ENCODE measurements at places on chromosomes 3 and 15.

GRCh38 chr15:70502529-70502928 lies 260.8 kb downstream of the UACA start:
- DNase-seq, result no peak

- DNase-seq, result no peak
Measured at GRCh38 chr3:62248734-62249483, 124.4 kb downstream of the FEZF2 start.

DNA sequence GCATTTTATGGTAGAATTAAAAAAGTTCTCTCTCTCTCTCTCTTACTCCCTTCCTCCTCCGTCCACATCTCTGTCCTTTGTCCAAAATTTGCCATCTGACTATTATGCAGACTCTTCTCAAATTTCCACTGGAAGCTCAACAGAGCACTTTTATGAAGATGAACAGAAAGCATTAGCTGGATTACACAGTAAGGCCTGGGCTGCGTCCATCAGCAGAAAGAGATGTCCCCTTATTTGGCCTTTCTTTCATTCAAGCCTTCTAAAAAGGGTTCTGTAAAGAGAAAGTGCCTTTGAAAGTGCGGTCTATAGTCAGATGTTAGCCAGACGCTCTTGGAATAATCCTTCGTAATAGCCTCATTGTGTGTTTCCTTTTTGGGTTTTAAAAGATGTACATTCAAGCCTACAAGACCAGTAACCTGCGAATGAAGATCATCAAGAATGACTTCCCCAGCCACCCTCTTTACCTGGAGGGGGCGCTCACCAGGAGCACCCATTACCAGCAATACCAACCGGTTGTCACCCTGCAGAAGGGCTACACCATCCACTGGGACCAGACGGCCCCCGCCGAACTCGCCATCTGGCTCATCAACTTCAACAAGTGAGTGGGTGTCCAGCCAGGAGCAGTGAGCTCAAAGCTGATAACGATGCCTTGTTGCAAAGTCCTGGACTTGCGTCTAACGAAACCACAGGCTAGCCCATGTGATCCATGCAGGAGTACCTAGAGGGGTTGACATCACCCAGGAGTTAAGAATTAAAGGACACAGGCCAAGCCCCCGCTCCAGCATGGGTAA lies 53.1 kb downstream of the MESD start:
- no peak for DNase-seq

DNA sequence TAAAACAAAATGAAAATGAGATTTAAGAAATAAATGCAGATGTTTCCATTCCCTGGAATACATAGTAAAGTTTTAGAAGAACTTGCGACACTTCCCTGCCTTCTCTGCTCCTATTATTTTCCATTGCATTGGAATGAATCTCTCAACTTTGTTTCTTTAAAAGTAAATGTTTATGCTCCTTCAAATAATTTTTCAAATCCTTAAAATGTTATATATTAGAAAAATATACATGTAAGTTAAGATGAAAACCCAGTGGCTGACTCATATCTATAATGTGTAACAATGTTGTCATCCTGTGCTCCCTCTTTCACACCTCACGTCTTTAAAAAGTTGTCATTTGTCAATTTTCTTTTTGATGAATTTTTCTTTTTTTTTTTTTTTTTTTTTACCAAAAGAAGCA lies 3.6 kb downstream of the RBMS3 start:
- DNase-seq, result no peak

DNA sequence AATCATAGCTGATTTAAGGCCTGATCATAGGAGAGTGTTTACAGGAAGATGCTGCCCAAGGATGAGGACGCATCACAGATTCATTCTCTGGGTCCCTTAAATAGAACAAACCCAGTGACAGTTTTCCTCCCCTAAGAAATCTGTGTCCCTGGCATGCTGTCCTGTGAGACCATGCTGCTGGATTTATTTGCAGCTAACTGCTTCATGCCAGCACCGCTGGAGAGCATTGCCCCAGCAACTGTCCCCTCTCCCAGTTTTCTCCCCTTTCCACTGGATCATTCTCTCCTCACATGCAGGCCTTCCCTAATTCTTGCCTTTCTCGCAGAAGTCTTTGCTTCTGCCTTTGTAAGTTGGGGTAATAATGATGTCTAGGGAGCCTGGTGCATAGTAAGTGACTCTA lies 29.3 kb upstream of the DCP1A start:
- DNase-seq, result no peak

GRCh38 chr3:27715454-27715806 lies 6.7 kb downstream of the EOMES start:
- DNase-seq, result no peak

- DNase-seq, result no peak
Measured at GRCh38 chr15:43286074-43286473, 19.3 kb upstream of the TGM5 start.

GRCh38 chr3:155946178-155946577 lies 75.7 kb downstream of the GMPS start:
- no peak for DNase-seq

DNA sequence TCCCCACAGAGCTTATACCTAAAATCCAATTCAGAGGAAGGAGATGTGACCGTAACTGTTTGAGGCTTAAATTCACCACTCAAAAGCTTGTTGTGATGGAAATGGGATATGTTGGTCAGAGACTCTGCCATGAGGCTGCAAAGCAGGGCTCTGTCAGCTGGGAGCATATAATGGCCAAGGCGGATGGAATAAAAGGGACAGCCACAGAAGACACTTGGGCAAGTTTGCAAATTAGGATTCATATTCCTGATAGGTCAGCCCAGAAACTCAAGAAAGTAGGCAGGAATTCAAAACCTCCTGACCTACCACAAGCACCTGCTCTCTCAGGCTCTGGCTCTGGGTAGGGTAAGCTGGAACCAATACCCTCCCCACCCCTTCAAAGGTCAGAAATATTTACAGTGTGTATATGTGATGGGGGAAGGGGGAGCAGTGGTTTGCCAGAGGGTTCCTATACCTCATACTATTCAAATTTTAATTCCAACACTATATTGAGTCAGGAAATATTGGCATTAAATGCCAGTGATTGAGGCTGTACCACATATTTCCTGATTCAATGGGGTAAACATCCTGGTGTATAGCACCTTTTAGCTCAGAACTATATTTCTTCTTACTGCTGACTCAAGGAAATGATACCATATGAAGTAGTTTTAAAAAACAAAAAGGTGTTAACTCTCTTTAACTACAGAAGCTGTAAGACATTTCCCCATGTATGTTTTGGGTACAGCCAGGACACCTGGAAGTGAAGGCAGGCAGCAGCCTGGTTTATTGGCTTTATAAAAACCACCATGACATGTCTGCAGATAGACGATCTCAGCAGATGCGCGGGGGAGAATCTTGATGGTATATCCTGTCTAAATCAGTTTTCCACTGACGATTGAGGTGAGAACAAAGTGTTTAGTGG lies 19.2 kb downstream of the FYCO1 start:
- no peak for DNase-seq

DNA sequence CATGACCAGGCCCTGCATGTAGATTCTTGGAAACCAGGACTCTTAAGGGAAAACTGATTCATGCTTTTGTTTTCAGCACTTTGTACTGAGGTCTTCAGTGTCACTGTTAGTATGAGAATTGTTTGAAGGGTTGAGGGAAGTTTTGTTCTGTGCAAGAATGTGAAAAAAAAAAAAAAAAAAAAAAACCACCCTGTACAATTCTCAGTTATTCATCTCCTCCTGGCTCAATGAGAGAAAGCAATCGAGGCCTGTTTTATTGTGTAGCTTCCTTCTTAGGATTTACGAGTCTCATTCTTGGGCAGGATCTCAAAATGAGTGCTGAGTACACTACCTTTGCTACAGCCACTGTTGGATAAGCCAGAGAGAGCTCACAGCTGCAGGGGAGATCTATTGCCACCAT lies 469.5 kb downstream of the CNTN4 start:
- DNase-seq, result no peak

GRCh38 chr15:31556494-31557150 lies 230.0 kb downstream of the KLF13 start:
- no peak for DNase-seq

DNA sequence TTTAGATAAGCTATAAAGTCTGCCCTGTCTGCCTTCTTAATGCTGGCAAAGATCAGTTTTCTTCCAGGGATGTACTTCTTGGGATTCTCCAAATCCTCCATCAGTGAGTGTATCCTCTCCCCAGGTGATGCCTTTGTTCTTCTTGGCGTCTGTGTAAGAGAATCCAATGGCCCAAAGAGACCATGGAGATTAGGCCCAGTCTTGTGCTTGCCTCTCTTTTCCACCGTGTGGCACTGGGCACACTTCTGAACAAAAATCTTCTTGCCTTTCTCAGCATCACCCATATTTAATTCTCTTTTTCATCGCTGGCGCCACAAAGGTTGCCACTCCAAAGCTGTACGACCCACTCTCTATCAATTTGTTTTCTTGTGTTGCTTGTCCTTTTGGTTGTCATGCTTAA lies 32.2 kb upstream of the TAMM41 start:
- no peak for DNase-seq

DNA sequence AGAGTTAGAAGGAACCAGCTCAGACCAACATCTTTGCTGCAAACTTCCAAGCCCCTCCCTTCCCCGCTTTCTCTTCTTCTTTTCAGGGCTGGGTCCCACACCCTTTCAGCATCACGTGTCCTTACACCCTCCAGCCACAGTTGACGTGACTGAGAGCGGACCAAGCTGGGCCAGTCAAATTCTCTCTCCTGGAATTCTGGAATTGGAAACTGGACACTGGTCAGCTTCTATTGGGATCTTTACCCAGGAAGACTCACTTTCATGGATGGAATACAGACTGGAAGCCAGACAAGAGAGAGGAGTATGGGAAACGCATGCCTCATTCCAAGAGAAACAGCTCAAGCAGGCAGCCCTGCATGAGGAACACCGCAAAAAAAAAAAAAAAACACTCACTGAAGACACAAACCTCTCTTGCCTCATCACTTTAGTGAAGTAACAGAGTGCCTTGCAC lies 12.4 kb upstream of the TPM1 start:
- DNase-seq, result no peak

DNA sequence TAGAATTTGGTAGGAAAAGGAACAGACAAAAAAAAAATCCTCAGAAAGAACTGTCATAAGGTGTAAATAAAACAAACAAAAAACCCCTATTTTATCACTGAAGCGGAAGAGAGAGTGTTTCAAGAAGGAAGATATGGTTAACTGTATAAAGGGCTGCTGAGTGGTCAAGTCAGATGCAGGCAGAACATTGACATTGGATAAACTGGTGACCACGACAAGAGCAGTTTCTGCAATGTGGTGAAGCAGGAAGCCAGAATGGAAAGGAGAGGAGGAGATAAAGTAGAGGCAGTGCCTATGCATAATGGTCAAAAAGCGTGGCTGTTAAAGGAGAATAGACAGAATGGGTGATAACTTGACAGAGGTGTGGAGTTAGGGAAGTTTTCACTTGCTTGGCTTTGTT lies 75.3 kb downstream of the CYP19A1 start:
- DNase-seq, result no peak

- no peak for DNase-seq
Measured at GRCh38 chr3:147493666-147494065, 84.5 kb downstream of the ZIC1 start.

DNA sequence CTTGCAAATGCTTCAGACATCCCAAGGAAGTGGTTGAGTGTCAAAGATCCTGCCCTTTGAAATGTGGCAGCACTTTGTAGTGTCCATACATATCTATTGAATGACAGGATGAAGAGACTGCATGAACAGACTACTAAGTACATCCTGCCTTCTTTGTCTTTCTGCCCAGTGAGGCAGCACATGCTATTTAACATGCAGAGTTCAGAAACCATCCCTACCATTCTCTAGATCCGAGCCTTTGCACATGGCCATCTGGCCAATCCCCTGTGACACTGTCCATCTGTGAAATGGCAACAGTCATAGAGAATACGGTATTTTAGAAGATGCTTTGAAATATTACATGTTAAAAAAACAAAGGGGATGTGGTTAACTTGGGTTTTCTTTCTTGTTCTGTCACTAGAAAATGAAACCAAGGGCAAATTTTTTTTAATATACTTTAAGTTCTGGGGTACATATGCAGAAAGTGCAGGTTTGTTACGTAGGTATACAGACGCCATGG lies 519.6 kb downstream of the NTRK3 start:
- no peak for DNase-seq

GRCh38 chr3:1117843-1118473 lies 25.1 kb downstream of the CNTN6 start:
- no peak for DNase-seq

- no peak for DNase-seq
Measured at GRCh38 chr15:55255714-55256113, 33.9 kb downstream of the RAB27A start.

DNA sequence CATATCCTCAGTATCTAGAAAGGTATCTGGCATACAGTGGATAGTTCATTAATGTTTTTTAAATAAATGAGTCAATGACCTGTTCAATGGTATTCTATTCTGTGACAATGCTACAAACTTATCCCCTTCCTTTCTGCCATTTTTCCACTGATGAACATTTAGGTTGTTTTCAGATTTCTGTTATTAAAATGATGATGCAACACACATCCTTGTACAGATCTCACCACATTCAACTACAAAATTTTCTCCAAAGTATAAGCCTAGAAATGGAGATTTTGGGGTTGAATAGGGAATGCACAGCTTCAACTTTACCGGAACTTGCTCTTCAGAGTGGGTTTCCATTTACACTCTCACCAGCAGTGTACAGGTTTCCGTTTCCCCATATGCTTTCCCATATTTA lies 210.2 kb downstream of the ISL2 start:
- no peak for DNase-seq

DNA sequence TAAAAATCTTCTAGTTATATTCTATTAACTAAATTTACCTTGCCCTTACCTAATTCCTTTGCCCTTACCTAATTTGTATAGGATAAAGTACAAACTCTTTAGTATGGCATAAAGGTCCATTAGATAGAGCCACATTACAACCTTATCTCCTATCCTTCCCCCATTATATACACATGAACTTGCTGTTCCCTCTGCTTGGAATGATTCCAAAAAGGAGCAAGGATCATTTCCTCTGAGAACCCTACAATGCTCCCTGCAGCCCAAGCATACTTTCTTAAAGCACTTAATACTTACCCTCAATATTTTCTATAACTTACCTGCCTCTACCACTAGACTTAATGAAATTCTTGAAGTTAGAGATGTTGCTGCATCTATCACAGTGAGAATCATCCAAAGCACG lies 118.9 kb upstream of the CCDC54 start:
- DNase-seq, result no peak

DNA sequence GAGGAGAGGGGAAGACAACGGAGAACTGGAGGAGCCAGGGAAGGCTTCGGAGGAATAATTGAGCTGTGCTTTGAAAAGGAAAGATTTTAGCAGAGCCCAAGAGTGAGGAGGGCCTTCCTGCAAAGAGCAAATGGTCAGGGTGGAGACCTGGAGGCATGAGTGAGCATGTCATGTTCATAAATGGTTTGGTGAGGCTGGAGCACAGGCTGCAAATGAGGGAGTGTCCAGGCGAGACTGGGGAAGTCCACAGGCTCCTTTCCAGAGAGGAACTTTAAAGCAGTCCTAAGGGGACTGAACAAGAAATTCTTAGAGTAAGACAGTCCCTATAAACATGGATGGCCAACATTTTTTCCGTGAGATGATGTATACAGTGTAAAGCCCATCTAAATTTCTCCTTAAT lies 108.8 kb downstream of the THSD4 start:
- DNase-seq, result no peak

All from cortex of kidney (tissue), 1 donor.